Activated T-helper 1 cell treated with anti-CD3 and anti-CD28 coated beads, Interleukin-12 subunit alpha, Interleukin-12 subunit beta, Interleukin-2, Interleukin-4 antibody, amounts not matched to agents 30 ng/mL and 10 ng/mL and 1 ng/mL, durations not matched to agents 14 hours and 24 hours and 36 hours (primary cell): ENCODE measurements at places on chromosomes 11 and 22. TPM values are rescaled to one million over a fixed set of nuclear protein-coding genes. Genes with fewer than 3 reads are reported as not detected.

GRCh38 chr22:42258126-42258525, 12.3 kb downstream of the TCF20 start:
- no peak overlapping the region for H3K27ac ChIP-seq
- no peaks in the 10 kb centered on the region for H3K36me3 ChIP-seq
- H3K4me3 ChIP-seq: no peak overlapping the region
- peaks cover 68% of the 10 kb centered on the region for H3K4me1 ChIP-seq
- DNase-seq: no peak
- no peaks in the 10 kb centered on the region for H3K27me3 ChIP-seq

- peaks cover 5% of the 10 kb centered on the region for H3K4me1 ChIP-seq
- DNase-seq: no peak
- H3K4me3 ChIP-seq: no peak overlapping the region
- H3K36me3 ChIP-seq: no peaks in the 10 kb centered on the region
Observed at GRCh38 chr11:69508974-69509373, 27.5 kb downstream of the LINC01488 start.

The FOLR2 gene
- total RNA-seq: not detected in 2 replicates

- H3K4me1 ChIP-seq: peaks cover 19% of the 10 kb centered on the region
- H3K27me3 ChIP-seq: peaks cover 38% of the 10 kb centered on the region
Observed at GRCh38 chr22:48079505-48080290, 1317.2 kb downstream of the TBC1D22A start.

GRCh38 chr22:19410941-19411689, 20.4 kb downstream of the HIRA start:
- H3K27me3 ChIP-seq: no peaks in the 10 kb centered on the region
- H3K4me3 ChIP-seq: no peak overlapping the region
- no peak for DNase-seq
- H3K27ac ChIP-seq: no peak overlapping the region
- H3K4me1 ChIP-seq: peaks cover 27% of the 10 kb centered on the region

GRCh38 chr11:68128682-68129327, 7.6 kb upstream of the CHKA start:
- peaks cover 34% of the 10 kb centered on the region for H3K27me3 ChIP-seq
- no peak for DNase-seq
- H3K4me3 ChIP-seq: no peak overlapping the region
- H3K27ac ChIP-seq: no peak overlapping the region

DNA sequence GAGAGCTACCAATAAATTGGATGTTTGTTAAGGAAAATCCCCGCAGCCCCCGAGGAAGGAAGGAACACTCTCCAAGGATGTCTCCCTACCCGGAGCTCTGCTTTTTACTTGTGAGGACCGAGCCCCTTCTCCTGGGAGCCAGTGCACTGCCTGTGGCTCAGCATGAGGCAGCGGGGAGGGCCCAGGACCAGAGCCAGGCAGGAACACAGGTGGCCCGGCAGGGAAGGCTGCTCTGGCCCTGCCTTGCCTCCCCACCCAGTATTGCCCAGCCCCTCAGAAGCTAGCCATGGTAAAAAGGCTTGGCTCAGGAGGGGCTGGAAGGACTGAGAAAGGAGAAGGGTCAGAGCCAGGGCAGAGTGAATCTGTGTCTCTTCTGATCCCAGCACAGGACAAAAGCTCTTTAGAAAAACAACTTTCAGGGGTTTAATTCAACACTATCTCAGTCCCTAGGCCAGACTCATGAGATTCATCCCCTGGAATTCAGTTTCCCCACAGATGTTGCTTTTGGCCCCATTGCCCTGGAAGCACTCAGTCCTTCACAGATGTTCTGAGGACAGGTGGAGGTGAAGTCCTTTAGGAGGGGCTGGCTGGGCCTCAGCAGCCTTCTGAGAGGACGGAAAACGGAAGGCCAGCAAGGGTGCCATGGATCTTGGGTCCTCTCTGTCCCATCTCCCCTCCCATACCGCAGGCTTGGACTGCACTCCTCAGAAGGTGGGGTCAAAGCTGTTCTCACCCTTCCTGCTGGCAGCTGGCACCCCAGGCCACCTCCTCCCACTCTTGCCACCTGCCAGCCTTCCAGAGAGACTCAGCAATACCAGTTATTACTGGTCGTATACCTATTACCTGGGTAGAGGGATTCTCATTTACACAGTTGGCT, 318.9 kb downstream of the NTM start:
- no peak for DNase-seq
- no peaks in the 10 kb centered on the region for H3K36me3 ChIP-seq
- H3K4me3 ChIP-seq: no peak overlapping the region
- H3K27me3 ChIP-seq: no peaks in the 10 kb centered on the region

GRCh38 chr11:76293189-76293631, 86.9 kb upstream of the WNT11 start:
- H3K27ac ChIP-seq: peak overlapping the region; percentile 58
- H3K36me3 ChIP-seq: no peaks in the 10 kb centered on the region
- peak overlapping the region; percentile 16 for H3K4me3 ChIP-seq
- peaks cover 28% of the 10 kb centered on the region for H3K4me1 ChIP-seq
- no peaks in the 10 kb centered on the region for H3K27me3 ChIP-seq

DNA sequence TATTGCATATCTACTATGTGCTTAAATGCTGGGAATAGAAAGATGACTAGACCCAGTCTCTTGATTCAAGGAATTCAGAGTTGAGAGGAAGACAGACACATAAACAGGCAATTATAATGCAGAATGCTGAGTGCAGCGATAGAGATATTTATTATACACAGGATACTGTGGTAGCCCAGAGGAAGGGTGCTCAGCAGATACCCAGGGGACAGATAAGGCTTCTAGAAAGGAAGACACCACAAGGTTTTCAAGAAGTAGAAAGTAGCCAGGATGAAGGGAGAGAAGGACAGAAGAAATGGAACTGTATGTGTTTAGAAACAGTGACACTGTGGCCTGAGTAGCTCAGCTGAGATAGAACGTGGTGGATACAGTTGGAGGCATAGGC, 79.4 kb upstream of the NNMT start:
- H3K27ac ChIP-seq: peak overlapping the region; percentile 24
- peak overlapping the region; percentile 13 for H3K4me3 ChIP-seq
- DNase-seq: no peak

- no peak overlapping the region for H3K4me3 ChIP-seq
- no peak overlapping the region for H3K27ac ChIP-seq
- H3K27me3 ChIP-seq: no peaks in the 10 kb centered on the region
- H3K4me1 ChIP-seq: peaks cover 8% of the 10 kb centered on the region
- DNase-seq: no peak
Observed at GRCh38 chr11:57703341-57703740, 8.7 kb downstream of the MED19 start.

- no peak for DNase-seq
- H3K27ac ChIP-seq: no peak overlapping the region
- H3K4me1 ChIP-seq: no peaks in the 10 kb centered on the region
- H3K4me3 ChIP-seq: no peak overlapping the region
Observed at GRCh38 chr22:43474161-43475101, 62.6 kb downstream of the MPPED1 start.

DNA sequence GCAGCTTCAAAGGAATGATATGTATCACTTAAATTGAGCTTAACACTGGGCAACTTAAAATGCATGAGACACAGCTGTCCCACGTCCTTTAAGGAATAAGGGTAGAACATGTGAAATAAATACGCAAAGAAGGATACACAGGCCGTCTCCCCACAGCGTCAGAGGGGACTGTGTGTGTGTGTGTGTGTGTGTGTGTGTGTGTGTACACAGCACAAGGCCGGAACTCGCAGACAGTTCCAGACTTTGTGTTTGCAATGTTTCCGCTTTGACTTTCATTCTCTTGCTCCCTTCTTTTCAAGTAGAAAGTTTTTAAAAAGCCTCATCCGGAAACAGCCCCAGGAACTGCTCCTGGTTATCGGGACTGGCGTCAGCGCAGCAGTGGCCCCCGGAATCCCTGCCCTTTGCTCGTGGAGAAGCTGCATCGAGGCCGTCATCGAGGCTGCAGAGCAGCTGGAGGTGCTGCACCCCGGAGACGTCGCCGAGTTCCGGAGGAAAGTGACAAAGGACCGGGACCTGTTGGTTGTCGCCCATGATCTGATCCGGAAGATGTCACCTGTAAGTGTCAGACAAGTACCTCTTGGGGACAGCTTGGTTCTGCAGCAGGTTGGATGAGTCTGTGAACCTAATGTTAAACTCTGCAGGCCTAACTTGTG, 13.3 kb downstream of the FAM118A start:
- peaks cover 38% of the 10 kb centered on the region for H3K36me3 ChIP-seq
- no peak for DNase-seq
- no peak overlapping the region for H3K27ac ChIP-seq
- H3K27me3 ChIP-seq: no peaks in the 10 kb centered on the region

The SCGB1C1 gene
- not detected in 2 replicates for total RNA-seq

DNA sequence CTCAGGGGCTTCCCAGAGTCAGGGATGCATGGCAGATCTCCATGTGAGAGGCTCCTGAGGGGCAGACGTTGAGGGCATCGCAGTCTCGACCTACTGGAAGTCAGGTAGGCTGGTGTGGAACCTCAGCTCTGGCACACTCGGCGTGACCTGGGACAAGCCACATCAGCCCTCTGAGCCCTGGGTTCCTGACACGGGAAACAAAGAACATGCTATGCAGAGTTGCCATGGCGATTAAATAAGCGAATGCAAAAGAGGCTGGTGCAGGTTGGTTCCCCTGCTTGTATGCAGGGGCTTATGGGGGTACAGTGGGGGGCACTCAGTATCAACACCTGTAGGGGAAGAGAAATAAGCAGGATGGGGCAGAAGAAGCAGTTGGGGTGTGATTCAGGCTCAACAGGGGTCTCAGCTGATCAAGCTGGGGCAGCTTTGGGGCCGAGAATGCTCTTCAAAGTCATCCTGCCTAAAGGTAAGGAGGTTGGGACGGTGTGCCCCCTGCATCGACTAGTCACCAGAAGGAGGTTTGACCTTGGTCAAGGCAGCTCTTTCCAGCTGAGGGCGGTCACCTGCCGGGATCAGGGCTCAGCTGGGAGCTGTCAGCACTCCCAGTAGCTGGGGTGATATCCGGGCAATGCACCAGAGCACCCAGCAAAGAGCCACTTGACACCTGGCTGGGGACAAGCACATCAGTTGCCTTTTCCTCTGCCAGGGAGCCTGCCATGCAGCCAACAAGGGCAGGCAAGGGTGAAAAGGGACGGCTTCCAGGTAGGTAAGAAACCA, 442.7 kb downstream of the MIAT start:
- no peaks in the 10 kb centered on the region for H3K36me3 ChIP-seq
- H3K4me1 ChIP-seq: no peaks in the 10 kb centered on the region
- H3K27ac ChIP-seq: no peak overlapping the region
- peaks cover 14% of the 10 kb centered on the region for H3K27me3 ChIP-seq
- H3K4me3 ChIP-seq: no peak overlapping the region

The TMEM151A gene
- total RNA-seq: not detected in 2 replicates

- H3K27ac ChIP-seq: no peak overlapping the region
- DNase-seq: no peak
- no peaks in the 10 kb centered on the region for H3K4me1 ChIP-seq
Observed at GRCh38 chr22:32587449-32587848, 112.8 kb downstream of the FBXO7 start.

- H3K36me3 ChIP-seq: peaks cover 31% of the 10 kb centered on the region
- no peaks in the 10 kb centered on the region for H3K27me3 ChIP-seq
- H3K4me1 ChIP-seq: no peaks in the 10 kb centered on the region
- no peak overlapping the region for H3K4me3 ChIP-seq
- no peak for DNase-seq
Observed at GRCh38 chr22:19375435-19375834, 56.1 kb downstream of the HIRA start.

The ZNF214 gene
- not detected in 2 replicates for total RNA-seq
